SK-N-SH (cell line): ENCODE measurements at places on chromosomes 3 and 15. TPM values are rescaled to one million over a fixed set of nuclear protein-coding genes. Genes with fewer than 3 reads are reported as not detected.

GRCh38 chr3:106577241-106577640 is 708.4 kb upstream of the CBLB start:
- no peak for DNase-seq
- H3K4me1 ChIP-seq, result no peaks in the 10 kb centered on the region; the same call in none of the 2 replicates
- no peaks in the 10 kb centered on the region for H3K36me3 ChIP-seq

DNA sequence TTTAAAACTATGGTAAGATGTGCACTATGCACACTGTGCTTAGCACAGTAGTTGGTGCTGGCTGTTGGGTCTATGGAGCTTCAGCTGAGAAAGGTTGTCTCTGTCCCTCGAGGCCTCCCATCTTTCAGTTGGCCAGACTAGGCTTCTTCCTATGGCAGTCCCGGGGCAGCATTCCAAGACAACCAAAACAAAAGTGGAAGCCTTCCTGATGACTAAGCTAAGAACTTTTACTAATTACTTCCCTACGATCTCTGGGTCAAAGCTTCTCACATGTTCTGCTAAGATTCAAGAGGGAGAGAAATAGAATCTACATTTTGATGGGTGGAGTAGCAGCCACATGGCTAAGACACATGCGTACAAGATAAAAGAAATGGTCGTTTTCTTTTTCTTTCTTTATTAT is 342.8 kb downstream of the TUSC7 start:
- H3K27ac ChIP-seq, result no peak overlapping the region
- H3K4me3 ChIP-seq, result no peak overlapping the region
- no peaks in the 10 kb centered on the region for H3K27me3 ChIP-seq
- no peaks in the 10 kb centered on the region for H3K36me3 ChIP-seq
- H3K4me1 ChIP-seq, result no peaks in the 10 kb centered on the region

- H3K36me3 ChIP-seq, result no peaks in the 10 kb centered on the region
- peak overlapping the region; percentile 93 for H3K27ac ChIP-seq
- H3K4me1 ChIP-seq, result peaks cover 30% of the 10 kb centered on the region
- DNase-seq, result no peak
Observed at GRCh38 chr3:188949996-188950395, 221.8 kb upstream of the TPRG1 start.

DNA sequence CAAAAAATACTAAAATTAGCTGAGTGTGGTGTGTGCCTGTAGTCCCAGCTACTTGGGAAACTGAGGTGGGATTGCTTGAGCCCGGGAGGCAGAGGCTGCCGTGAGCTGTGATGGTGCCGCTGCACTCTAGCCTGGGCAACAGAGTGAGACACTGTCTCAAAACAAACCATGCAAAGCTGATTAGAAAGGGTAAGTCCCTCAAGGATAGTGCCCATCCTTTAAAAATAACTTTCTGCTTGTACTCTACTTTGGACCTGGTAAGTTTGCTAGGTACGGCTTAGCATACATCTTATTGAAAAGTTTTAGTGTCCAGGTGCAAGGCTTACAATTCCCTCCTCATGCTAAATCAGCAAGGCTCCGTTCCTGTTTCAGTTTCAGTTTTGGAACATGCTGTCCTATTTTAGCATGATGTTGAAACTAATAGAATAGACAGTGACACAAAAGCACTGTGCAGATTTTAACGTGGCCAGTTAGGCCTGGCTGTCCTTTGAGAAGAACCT is 21.4 kb downstream of the FEM1B start:
- no peak overlapping the region for H3K27ac ChIP-seq
- no peaks in the 10 kb centered on the region for H3K27me3 ChIP-seq
- no peak overlapping the region for H3K4me3 ChIP-seq
- peaks cover 4% of the 10 kb centered on the region; the same call in 1 of the 2 replicates for H3K4me1 ChIP-seq
- no peak for DNase-seq

The C2CD4A gene
- not detected in 2 replicates for polyA plus RNA-seq

The MKRN2OS gene
- not detected in 2 replicates for polyA plus RNA-seq

DNA sequence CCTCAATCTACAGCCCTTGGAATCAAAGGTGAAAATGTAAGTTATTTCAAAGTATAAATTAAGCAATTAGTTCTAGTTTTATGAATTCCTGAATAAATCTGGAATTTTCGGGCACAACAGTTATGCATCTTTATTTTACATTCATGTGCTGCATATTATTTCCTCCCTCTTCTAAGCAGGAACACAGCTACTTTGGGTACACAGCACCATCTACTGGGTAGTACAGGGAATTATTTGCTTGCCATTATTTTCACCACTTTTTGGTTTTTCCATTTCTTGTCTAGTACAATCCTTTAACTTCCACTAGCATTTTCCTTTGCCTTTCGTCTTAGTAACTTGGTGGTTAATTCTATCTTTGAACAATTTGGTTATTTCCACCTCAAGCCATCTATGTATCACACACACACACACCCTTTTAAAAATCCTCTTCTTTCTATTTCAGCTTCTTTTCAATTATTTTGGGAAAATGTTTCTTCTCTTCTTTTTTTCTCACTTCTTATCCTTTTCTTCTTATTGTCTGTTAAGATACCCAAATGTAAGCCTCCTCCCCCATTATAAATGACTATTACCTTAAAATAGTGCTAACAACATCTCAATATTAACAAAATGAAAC is 451.0 kb downstream of the MFSD1 start:
- DNase-seq, result peak; percentile 36
- peaks cover 24% of the 10 kb centered on the region; the same call in 1 of the 2 replicates for H3K4me1 ChIP-seq
- no peaks in the 10 kb centered on the region for H3K36me3 ChIP-seq
- no peak overlapping the region for H3K4me3 ChIP-seq

GRCh38 chr3:9902372-9903237 is at the start of gene IL17RE:
IL17RE (plus strand) TSS chr3:9902848; CDS start chr3:9902933, 85 bp downstream.
- H3K4me1 ChIP-seq, result peaks cover 12% of the 10 kb centered on the region
- H3K4me3 ChIP-seq, result no peak within 1 kb of the TSS
- DNase-seq, result no peak
- H3K27me3 ChIP-seq, result no peaks in the 10 kb centered on the region
- no peaks in the 10 kb centered on the region for H3K36me3 ChIP-seq

The TMCO5A gene
- not detected in 2 replicates for polyA plus RNA-seq

The STAB1 gene
- polyA plus RNA-seq, result 0.03 and 0.05 TPM in 2 replicates

DNA sequence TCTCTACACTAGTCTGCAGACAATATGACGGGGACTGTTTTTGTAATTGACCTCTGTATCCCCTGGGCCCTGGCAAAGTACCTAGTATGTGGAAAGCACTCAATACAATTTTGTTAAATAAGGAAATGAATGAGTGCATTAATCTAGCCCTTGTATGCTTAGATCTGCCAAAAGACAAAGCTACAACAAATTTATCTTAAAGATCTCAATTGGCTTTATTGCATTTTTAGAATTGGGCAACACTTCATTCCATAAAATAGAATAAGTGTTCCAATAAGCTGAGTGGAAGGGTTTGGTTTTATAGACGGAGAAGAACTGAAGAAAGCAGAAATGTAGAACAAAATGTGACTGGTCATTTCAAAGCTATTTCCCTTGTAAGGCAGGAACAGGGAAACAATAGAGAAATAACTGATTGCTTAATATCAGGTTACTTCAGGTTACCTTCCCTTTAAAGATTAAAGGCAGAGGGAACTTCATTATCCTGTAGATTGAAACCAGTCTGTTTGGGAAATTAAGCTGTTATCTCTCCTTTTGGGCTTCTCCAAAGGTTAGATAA is 108.3 kb upstream of the MME start:
- H3K4me1 ChIP-seq, result no peaks in the 10 kb centered on the region; the same call in 1 of the 2 replicates
- DNase-seq, result no peak
- no peaks in the 10 kb centered on the region for H3K27me3 ChIP-seq

The COL6A5 gene
- polyA plus RNA-seq, result not detected in 2 replicates

The GATM gene
- polyA plus RNA-seq, result 0.54 and 0.58 TPM in 2 replicates

DNA sequence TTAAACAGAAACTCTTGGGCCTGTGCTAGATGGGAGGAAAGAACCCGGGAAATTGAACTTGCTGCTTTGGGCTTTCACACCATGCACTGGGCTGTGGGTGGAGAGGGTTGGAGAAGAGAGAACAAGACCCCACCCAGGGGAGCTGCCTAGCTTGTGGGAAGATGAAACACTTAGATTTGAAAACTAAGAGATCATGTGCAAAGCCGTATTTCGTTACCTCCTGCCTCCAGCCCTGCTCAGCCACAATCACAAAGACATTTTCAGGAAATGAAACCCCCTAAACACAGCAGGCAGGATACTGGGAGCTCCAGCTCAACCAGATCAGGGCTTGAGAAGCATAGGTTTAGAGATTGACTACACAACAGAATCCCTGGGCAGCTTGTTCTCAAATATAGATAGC is 183.0 kb upstream of the C2CD4B start:
- no peak overlapping the region for H3K4me3 ChIP-seq
- no peak overlapping the region for H3K27ac ChIP-seq
- DNase-seq, result no peak
- H3K4me1 ChIP-seq, result no peaks in the 10 kb centered on the region

- peaks cover 16% of the 10 kb centered on the region for H3K36me3 ChIP-seq
- H3K4me3 ChIP-seq, result no peak overlapping the region
- DNase-seq, result no peak
- no peak overlapping the region for H3K27ac ChIP-seq
Observed at GRCh38 chr15:35448294-35448693, 97.7 kb downstream of the DPH6 start.

DNA sequence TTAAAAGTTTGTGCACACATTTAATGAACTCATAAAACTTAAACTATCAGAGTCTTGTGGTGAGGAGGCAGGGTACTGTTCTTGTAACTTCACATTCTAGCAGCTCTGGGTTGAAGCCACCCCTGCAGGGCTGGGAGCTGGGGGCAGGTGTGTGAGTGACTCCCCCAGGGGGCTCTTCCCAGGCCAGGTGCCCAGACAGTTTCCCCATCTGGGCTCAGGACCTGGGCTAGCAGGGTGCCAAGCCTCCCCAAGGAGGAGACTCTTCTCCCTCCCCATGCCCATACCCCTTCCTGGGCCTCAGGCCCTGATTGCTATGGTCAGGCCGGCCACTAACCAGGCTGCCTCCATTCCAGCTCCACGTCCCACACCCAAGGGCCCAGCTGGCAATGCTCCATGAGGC is 22.0 kb upstream of the CHCHD6 start:
- H3K27ac ChIP-seq, result no peak overlapping the region
- DNase-seq, result no peak
- no peak overlapping the region for H3K4me3 ChIP-seq
- H3K36me3 ChIP-seq, result no peaks in the 10 kb centered on the region
- H3K27me3 ChIP-seq, result no peaks in the 10 kb centered on the region
- peaks cover 15% of the 10 kb centered on the region; the same call in 1 of the 2 replicates for H3K4me1 ChIP-seq

DNA sequence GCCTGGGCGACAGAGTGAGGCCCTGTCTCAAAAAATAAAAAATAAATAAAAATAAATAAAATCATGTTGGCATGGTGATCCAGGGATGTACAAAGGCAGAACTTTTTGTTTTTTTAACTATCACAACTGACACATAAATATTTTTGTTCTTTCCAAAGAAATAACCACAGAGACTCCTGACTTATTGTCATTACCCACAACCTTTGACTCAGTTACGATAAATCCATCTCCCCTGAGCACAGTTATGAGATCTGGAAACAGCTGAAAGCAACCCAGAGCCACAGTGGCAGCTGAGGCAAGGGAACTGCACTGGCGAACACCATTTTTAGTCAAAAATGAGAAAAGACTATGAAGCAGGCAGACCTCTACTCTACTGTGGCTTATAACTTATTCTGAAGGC is 24.0 kb downstream of the OSBPL10 start:
- no peak for DNase-seq
- H3K27ac ChIP-seq, result no peak overlapping the region
- no peak overlapping the region for H3K4me3 ChIP-seq
- H3K27me3 ChIP-seq, result no peaks in the 10 kb centered on the region
- no peaks in the 10 kb centered on the region for H3K36me3 ChIP-seq
- H3K4me1 ChIP-seq, result no peaks in the 10 kb centered on the region

- H3K27me3 ChIP-seq, result no peaks in the 10 kb centered on the region; the same call in 1 of the 2 replicates
- H3K27ac ChIP-seq, result no peak overlapping the region
- no peaks in the 10 kb centered on the region for H3K4me1 ChIP-seq
- H3K36me3 ChIP-seq, result no peaks in the 10 kb centered on the region
- H3K4me3 ChIP-seq, result no peak overlapping the region
Observed at GRCh38 chr3:25818335-25818734, 28.4 kb downstream of the OXSM start.

The PCOLCE2 gene
- polyA plus RNA-seq, result 22.2 and 25.4 TPM in 2 replicates

The GOLGA6L7 gene
- polyA plus RNA-seq, result not detected in 2 replicates

DNA sequence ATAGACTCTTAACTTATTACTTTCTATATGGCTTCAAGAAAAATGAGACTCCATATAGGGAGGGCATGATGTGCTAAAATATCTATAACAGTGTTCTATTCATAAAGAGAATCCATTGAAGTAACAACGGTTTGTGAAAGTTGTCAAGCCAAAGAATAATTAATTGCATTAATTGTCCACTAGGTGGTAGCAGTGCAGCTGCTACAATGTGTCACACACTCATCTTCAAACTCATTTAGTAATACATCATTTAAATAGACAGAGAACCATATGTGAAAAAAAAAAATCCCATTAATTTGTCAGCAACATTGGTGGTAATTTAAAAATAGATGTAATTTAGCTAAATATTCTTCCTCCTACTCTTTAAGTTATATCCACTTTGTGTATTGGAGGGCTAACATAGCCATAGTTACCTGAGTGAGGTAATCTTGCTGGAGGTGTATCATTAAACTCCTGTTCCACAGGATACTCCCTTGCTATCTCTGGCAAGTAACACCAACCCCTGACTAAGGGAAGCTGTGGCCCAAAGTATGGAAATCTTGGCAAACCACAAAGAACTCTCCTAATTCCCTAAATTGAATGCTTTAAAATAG is 3.7 kb upstream of the CPA3 start:
- DNase-seq, result peak; percentile 39
- no peak overlapping the region for H3K4me3 ChIP-seq
- H3K36me3 ChIP-seq, result no peaks in the 10 kb centered on the region

The ZNF619 gene
- 1.6 and 2.4 TPM in 2 replicates for polyA plus RNA-seq

DNA sequence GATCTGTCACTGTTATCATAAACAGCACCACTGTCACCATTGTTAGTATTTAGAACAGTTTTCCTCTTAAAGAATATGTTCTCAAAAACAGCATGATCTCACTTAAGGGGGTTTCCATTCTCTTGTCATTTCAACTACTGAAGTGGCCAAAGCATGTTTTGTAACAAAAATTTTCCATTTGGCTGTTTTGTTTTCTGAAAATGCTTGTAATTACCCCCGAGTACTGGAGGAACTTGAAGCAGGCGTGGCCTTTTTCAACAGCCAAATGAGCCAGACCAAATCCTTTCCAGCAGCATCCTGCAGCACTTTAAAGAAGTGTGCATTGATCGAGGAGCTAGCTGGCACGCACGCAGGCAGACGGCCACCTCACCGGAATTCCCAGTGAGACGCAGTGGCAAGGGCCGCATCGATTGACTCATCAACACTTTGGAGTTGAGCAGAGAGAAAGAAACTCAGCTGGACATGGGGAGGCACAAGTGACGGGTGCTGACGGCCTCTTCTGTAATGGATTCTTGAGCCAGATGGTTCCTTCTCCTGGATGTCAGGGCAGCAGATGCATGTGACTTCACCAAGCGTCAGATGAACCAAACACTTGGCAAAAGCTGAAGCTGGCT is 234.3 kb upstream of the IGF1R start:
- no peaks in the 10 kb centered on the region for H3K36me3 ChIP-seq
- no peak for DNase-seq
- H3K4me3 ChIP-seq, result no peak overlapping the region

GRCh38 chr3:52784021-52784621 is 6.7 kb downstream of the ITIH1 start:
- H3K4me3 ChIP-seq, result no peak overlapping the region
- no peaks in the 10 kb centered on the region for H3K36me3 ChIP-seq
- DNase-seq, result no peak
- H3K4me1 ChIP-seq, result no peaks in the 10 kb centered on the region

The DPPA4 gene
- not detected in 2 replicates for polyA plus RNA-seq
